AG04450 (cell line): ENCODE measurements at places on chromosomes 6 and 20. TPM values are rescaled to one million over a fixed set of nuclear protein-coding genes. Genes with fewer than 3 reads are reported as not detected.
A peak's percentile ranks its signal among the peaks of the same experiment; 100 is the strongest.

- DNase-seq = no peak
Measured at GRCh38 chr20:10522328-10522727, 87.2 kb downstream of the SLX4IP start.

DNA sequence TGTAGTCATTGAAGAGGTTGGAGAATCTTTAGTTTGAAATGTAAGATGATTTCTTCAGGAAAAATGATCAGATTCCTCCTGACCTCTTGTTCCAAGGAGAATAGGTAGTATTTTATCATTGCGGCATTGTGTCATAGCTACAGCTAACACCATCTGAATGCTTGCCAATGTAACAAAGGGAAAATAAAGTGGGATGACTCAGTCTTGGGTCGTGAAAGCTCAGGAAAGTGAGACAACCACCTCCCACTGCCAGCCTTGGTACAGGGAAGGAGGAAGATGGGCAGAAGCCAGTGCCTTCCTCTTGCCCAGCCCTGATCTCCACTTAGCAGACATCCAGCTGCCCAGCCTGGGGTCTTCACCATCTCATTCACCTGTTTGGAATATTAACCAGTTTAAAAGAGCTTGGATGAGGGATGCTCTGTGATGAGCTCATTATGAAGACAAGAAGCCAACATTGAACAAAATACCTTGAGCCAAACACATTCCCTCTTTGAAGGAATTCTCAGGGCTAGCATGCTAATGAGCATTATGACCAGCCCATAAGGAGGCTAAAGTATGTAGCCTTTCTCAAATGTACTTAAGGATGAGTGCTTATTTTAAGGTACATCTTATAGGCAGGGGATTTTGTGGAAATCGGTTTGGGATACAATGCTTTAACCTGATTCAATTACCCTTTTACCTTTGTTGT lies 40.0 kb upstream of the APCDD1L start:
- peak; percentile 43 for DNase-seq

Gene HDAC2
- 171 and 242 TPM in 2 replicates for polyA plus RNA-seq

DNA sequence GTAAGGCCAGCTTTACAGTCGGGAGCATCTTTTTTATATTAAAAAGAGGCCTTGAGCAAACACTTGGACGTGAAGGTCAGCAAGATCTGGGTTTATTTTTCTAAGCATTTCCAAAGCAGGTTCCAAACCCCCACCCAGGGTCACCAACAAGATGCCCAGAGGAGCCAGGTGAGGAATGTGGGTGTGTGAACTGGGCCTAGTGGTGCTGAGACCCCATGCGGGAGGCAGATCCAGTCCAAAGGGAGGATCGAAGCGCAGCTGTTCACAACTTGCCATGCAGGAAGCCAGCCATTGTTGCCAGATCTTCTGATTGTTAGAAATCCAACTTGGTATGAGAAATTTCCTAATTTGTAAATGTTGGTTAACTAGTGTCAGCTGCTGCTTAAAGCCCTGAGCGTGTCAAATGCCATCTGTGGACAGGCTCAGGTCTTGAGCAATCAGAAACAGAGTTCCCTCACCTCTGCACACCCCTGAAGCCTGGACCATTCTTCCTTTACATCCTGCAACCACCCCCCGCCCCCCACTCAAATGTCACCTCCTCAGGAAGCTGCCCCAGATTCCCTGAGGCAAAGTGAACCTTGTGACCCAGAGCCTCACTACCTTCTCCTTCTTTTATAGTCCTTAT lies 46.5 kb downstream of the NFATC2 start:
- DNase-seq = no peak

Gene CAGE1
- polyA plus RNA-seq = not detected in 2 replicates

DNA sequence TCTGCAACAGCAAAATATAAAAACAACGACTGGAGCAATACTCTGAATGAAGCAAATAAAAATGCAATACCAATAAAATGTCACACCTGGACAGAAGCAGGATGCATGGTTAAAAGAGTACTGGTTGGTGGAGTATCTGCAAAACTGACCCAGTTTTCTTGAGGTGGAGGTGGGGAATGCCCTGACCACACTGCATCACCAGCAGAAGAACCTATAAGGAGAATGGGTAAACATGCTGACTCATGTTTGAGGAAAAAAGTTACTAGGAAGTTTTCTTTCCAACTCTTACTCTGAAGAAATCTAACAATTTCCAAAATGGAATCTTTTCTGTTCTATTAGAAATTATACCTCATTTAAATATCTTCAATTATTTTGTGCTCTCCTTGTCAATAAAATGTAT lies 43.6 kb downstream of the REPS1 start:
- peak; percentile 6 for DNase-seq

DNA sequence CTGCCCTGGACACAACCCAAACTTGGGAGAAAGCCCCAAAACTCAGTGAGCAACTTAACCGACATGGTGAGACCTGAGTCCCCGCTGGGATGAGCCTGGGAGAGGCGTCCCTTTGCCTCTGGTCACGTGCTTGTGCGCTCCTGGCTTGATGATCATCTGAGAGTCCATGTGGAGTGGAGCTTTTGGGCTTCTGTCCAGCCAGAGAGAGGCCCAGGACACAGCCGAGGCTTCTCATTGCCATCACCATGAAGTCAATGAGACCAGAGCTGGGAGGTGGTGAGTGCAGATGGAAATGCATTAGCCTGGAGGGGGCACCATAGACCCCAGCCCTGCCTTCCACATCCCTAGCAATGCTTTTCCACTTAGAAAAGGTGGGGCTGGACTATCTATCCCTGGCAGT lies 250.0 kb downstream of the SLC24A3 start:
- DNase-seq = no peak

- no peak for DNase-seq
Measured at GRCh38 chr6:117309069-117309468, 43.7 kb downstream of the VGLL2 start.

Gene MYT1
- not detected in 2 replicates for polyA plus RNA-seq

GRCh38 chr20:17646209-17646960 lies 35.7 kb downstream of the RRBP1 start:
- DNase-seq = no peak

Gene RAD21L1
- 0.04 and 0.05 TPM in 2 replicates for polyA plus RNA-seq

DNA sequence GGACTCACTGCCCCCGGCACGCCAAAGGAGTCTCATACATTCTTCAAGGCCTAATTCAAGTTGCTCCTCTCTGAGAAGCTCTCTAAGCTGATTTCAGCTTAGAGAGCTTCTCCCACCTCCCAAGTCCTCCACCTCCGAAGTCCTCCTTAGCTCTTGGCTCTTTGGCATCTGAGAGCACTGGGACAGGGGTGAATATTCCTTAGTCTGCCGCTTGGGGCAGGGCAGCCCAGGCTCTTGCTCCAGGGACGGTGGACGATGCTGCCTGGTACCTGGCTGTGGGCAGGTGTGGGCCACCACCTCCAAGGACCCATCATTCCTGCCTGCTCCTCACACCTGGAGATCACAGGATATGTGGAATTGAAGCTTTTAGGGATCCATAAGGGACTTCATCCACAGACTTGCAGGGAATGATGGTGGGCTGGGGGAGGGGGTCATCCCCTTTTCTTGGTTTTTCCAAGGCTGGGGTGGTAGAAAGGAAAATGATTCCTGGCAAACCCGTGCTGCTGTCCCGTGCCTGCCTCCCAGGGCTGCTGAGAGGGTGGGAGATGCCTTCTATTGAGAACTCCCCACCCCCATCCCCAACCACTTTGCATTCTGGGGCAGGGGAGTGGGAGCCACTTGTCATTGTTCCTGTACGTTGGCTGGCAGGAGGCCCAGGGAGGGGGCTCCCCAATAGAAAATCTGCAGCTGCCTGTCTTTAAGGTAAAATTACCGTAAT lies 57.4 kb downstream of the ARHGAP40 start:
- no peak for DNase-seq

Gene SLC22A1
- 0.10 and 0.36 TPM in 2 replicates for polyA plus RNA-seq

Gene ABHD16B
- polyA plus RNA-seq = not detected in 2 replicates

DNA sequence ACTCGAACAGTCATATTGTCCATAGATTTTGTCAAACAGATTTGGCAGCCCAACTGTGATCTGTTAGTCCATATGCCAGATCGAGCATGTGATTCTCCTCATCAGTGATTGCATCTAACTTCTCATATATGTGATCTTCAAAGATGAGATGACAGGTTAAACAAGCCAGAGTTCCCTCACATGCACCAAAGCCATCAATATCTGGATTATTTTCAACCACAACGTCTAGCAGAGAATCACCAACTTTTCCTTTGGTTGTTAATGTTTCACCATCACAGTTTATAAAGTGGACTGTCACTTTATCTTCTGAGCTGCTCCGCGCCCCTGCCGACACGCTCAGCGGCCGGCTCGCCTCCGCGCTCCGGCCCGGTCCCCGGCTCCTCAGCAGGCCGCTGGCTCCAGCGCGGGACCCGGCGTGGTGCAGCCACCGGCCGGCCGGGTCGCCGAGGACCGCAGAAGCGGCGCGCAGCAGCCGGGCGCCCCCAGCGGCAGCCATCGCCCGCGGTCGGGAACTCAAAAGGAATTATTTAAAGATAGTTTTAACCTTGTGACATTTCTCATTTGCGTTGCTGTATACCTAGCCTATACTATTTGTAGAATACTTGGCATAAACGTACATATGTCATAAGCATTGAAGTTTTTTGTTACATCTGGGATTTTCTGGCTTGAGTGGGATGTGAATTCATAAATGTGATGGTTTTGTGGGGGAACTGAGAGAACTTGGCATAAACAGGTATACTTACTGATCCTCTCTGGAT lies 40.1 kb upstream of the DYNLRB1 start:
- no peak for DNase-seq

Gene CRISP2
- polyA plus RNA-seq = not detected in 2 replicates

GRCh38 chr6:74134327-74134726 lies 438.3 kb downstream of the CD109 start:
- DNase-seq = no peak

GRCh38 chr6:111069382-111070104 lies 17.8 kb upstream of the SLC16A10 start:
- no peak for DNase-seq

DNA sequence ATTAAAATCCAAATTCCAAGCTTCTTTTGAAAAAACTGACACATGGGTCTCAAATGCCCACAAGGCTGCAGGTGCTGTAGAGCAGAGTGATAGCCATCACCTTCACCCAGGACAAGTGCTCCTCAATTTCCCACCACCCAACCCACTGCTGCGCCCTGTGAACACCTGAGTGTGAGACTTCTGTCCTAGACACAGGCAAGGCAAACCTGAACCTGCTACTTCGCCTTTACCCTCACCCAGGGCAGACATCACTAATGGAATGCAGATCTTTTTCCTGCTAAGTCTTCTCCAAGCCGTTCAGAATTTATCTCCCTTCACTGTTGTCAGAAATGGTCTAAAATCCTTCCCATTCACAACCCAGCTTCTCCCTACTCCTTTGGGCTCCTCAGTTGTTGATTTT lies 65.9 kb downstream of the PREX1 start:
- no peak for DNase-seq

DNA sequence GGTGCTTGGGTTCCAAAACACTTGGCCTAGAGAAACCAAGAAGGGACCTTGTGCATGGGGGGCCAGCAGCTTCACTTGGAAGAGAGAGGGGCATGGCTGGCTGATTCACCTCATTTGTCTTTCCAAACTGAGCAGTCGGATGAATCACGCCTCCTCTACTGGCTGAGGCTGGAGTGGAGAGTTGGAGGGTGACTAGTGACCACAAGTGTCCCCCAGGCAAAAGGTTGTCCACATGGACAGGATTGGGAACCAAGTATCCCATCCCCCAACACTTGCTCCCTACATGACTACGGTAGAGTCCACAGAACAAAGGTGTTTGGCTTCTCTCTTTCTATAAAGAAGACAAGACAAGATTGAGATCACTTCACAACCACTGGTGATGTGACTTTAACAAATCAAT lies 875.6 kb downstream of the QKI start:
- no peak for DNase-seq

DNA sequence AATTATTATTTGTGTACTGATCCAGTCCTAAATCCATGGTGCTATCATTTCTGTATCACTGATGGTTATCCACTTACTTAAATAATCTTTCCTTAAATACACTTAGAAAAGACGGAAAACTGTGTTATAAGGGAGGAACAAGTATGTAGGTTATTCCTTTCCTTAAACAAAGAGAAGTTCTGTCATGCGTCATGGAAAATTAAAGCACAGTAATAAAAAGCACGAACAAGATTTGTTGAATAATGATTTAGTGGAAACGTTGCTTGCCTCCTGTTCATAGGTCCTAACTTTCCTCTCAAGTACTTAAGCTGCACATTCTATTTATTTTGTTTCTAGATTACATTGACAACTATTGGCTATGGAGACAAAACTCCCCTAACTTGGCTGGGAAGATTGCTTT lies 120.4 kb downstream of the KHDC1L start:
- DNase-seq = no peak

DNA sequence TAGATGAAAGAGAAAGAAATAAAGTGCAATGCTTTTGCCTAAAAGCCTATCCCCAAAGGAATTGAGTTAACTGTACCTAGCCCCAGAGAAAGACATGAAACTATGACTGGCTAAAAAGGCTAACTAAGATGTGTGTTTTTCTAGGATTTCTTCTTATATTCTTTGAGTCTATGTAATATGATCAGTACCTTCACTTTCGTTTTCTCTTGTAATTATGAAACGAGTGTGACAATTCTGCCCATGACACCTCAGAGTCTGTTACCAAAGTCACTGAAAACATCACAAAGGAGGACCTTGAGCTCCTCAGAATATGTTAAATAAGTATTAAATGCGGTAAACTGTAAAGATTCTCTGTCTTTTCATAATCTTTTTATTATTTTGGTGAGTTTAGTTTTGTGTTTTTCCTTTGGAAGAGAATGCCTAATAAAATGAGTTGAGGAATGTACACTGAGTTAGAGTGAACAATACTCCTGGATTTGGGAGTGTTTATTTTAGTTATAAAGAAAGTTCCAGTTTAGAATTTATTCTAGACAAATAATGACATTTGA lies 141.3 kb downstream of the FUT9 start:
- no peak for DNase-seq

DNA sequence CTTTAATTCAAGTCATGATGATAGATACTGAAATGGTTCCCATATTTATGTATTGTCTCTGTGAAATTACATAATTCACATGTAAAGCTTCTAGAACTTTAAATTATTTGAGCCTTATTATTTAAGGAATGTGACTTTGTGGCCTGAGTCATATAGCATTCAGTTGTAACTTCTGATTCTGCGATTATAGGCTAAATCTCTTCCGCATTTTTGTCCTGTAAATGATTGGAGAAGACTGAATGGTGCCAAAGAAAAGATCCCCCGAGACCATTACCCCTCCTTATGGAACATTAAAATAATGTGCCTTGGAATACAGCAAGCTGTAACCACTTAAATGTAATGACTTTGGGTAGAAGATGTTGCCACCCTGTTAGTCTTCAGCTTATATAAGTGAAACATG lies 63.3 kb upstream of the MAP7 start:
- DNase-seq = no peak

DNA sequence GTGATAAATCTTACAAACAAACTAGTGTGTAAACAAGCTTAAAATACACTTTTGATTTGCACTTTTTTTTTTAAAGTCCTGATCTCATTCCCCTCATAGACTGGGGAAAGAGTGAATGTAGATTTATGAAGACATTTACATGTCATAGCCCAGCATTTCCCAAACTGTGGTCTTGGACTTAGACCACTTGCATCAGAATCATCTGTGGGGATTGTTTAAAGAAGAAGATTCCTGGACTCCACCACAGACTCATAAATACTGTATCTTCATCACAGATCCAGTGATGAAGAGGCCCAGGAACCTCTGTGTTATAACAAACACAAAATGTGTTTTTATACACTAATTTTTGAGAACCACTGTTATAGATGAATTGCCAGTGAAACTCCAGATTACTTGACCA lies 99.5 kb downstream of the KCNQ5 start:
- DNase-seq = no peak

- DNase-seq = no peak
Measured at GRCh38 chr6:162443101-162443500, 284.5 kb downstream of the PRKN start.

- no peak for DNase-seq
Measured at GRCh38 chr6:155219858-155220301, 43.9 kb upstream of the CLDN20 start.
